Hypothalamus (tissue), 51 donors: ENCODE measurements at places on chromosomes 11 and 22.

GRCh38 chr22:22939588-22940368, 52.2 kb downstream of the IGLL5 start:
- DNase-seq, result no peak

DNA sequence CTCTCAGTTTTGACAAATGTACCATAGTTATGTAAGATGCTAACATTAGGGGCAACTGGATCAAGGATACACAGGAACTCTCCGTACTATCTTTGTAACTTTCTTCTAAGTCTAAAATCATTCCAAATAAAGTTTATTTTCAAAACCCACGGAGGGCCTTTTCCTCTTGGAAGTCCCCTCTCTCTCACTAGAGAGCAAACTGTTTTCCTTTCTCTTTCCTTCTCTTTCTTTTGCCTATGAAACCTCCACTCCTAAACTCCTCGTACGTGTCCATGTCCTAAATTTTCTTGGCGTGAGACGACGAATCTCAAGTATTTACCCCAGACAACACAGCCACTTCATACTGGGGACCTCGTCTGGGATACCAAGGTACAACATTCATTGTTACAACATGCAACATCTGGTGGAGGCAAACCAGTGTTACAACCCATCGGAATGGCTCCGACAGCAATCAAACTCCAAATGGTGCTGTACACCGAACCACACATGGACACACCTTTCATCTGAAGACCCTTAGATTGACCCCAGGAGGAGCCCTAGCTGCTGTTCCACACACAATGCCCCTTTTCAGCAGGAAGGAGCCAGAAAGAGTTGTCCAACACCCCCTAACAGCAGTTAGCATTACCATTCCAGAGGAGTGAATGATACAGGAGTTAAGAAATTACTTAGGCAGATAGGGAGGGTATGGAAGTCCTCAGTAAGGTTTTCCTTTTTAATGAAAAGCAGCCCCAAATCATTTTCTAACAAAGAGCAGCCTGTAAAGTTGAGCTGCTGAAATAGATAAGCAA, 108.1 kb downstream of the SGSM3 start:
- DNase-seq, result no peak

GRCh38 chr11:119593346-119593745, 135.7 kb downstream of the NECTIN1 start:
- DNase-seq, result no peak

- no peak for DNase-seq
These were observed 34.4 kb upstream of the ZBED5 start for GRCh38 chr11:10892250-10892649.

DNA sequence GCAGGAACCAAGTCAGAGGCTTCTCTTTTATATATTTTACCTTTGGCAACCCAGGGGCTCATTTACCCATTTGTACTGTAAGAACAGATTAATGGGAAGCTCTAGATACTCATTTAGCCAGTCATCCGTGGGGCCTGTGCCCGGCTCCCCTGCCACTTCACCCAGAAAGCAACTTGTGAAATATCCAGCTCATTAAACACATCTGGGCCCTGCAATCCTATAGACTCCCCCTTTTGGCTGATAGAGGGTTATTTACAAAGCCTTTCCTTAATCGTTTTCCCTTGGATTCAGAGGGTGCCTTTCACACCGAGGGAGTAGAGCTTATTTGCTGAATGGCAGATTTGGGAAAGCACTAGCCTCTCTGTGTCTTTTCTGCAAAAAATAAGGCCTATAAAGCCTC, 118.7 kb upstream of the SORL1-AS1 start:
- no peak for DNase-seq

DNA sequence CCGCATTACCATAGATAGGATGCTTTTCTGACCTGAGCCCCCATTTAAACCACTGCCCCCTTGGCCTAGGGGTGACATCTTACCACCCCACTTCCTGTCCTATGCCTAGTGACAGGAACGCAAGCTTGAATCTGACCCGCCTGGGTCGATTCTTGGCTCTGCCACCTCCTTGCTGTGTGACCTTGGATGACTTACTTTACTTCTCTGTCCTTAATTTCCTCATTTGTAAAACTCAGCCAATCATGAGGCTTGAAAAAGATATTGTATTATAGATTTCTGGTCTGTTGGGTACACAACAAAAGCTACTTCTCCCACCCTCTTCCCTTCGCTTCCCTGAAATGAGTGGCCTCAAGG, 39.2 kb upstream of the CDON start:
- DNase-seq, result no peak

DNA sequence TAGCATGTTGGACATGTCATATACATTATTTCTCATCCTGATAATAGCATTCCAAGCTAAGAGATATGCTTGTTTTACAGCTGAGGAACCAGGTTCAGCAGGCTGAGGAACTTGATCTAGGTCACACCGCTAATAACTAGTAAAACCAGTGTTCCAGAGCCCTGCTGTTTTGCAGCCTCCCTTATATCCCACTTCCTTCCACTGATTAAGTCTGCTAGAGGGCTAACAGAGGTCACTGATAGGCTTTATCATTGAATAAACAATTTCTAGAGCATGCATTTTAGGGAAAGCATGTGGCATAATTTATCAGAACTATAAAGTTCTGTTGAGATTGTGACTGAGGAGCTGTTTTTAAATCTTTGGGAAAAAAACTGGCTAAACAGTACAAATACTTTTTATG, 54.0 kb downstream of the UVRAG start:
- no peak for DNase-seq
